Effector CD4-positive, alpha-beta T cell (primary cell): ENCODE measurements at places on chromosomes 1 and 21.

- DNase-seq = no peak
Observed at GRCh38 chr21:31117128-31117916, 79.0 kb upstream of the KRTAP19-8 start.

GRCh38 chr1:220077887-220078286 is 11.7 kb downstream of the BPNT1 start:
- no peak for DNase-seq

DNA sequence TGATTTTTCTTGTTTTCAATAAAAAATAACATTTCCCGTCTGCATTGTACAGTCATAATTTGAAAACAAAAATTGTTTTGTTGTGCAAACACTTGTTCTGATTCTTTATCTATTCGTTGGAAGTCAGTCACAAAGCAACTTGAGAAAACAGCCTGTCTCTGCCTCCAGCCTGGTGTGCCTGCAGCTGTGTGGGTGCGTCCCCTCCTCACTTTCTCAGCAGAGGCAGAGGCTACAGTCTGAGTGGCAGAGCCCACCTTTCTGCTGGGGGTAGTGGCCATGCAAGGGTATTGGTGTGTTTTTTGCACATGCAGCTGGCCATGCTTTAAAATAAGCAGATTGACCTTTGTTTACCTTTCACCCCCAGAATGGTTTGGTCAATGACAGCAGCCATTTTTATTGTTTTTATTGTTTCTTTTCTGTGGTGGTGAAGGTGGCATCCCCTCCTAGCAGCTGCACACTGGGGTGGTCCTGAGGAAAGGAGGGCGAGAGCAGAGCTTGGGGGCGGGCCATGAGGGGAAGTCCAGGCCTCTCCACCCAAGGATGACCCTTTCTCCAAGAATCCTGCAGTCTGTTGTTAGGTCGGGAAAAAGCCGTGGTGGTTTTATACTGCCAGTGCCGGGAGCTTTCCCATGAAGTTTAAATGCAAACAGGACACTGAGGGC is 159.6 kb downstream of the PCBP3 start:
- no peak for DNase-seq

GRCh38 chr1:218369688-218370511 is 24.8 kb downstream of the TGFB2 start:
- DNase-seq = no peak

GRCh38 chr1:158327481-158327880 is 3.9 kb downstream of the CD1B start:
- DNase-seq = no peak

GRCh38 chr1:157711802-157712201 is 11.2 kb upstream of the FCRL3 start:
- DNase-seq = no peak

- no peak for DNase-seq
Observed at GRCh38 chr1:226405411-226405988, 2.4 kb downstream of the PARP1 start.

- no peak for DNase-seq
Observed at GRCh38 chr1:172298911-172299310, 121.6 kb upstream of the C1orf105 start.

DNA sequence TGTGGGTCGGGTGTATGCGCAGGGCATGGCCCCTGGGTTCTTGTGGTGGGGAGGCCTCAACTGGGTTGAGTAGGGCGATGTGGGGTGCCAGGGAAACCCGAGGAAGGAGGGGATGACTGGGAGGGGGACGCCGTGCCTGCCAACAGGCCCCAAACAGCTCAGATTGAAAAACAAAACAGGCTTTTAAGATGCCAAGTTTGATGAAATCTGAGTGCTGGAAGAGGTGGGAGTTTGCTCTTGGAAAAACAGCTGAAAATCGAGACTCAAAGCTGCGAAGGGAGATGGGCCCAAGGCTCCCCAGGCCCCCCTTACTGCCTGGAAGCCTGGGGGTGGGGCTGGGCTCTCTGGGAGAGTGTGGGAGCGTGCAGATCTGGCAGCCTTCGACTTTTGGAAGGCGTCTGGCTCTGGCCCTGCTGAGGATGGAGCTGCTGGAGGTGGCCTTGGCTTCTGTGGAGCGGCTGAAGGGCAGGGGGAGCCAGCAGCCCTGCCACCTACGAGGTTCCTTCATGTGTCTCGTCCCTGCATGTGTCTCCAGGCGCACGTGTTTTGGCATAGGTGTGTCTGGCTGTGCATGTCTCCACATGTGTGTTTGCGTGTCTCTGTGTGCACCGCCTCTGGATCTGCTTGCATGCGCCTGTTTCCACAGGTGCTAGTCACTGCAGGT is 33.3 kb downstream of the PTPRF start:
- no peak for DNase-seq

GRCh38 chr1:161333166-161333565 is 19.0 kb downstream of the SDHC start:
- no peak for DNase-seq

DNA sequence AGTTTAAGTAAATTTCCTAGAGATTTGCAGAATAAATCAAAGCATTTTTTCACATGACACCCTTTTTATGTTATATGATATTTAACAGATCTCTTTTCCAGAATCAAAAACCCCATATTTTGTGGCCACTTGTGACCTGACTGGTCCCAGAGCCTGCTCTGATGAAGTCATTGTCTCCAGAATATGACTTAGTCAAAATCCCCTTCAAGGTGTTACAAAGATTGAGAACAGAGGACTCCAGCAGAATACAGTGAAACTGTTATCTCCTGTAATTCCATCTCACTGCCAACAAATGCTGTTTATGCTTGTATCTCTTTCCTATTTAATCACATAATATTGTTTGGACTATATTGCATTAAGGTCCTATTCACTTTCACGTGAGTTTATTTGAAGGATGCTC is 25.6 kb downstream of the RGS1 start:
- DNase-seq = no peak

- DNase-seq = no peak
Observed at GRCh38 chr21:26965907-26966581, 844 bp downstream of the ADAMTS5 start.

GRCh38 chr21:29433366-29434059 is 134.8 kb downstream of the BACH1 start:
- no peak for DNase-seq

GRCh38 chr1:95010158-95010557 is 62.6 kb downstream of the ALG14 start:
- DNase-seq = no peak

DNA sequence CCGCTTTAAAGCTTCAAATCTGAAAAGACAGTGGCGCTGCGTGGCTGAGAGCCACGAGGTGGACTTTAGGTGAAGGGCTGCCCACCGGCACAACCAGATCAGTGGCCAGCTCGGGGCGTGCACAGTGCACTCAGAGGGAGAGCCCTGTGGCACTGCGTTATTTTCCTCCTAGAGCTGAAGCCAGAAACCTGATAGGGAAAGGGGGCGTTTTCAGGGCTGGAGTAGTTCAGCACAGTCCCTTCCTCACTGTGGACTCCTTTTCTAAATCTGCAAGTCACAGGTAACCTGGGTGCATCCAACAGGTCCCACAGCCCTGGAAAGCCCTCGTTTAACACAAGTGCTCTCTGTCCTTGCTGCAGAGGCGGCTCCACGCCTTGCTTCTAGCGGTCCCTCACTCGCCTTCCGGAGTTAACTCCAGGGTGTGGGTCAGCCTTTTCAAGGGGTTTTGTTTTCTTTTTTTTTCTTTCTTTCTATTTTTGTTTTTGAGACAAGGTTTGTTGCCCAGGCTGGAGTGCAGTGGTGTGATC is 81.2 kb downstream of the GALNT2 start:
- DNase-seq = no peak

DNA sequence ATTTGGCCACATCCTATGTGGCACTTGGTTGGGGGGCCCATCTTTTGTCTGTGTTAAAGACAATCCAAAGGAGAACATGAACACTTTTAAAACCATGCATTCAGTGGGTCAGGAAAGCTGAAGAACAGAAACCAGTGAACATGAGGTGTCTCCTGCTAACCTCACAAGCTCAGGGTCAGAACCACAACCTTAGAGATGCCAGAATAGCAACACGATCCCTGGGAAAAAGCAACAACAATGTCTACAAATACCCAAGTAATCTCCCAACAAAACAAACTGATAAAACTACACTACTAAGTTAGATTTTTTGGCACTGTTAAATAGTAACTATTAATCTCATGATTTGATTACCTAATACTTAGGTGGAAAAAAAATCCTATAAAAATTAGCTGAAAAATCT is 34.1 kb upstream of the GNG4 start:
- DNase-seq = no peak

DNA sequence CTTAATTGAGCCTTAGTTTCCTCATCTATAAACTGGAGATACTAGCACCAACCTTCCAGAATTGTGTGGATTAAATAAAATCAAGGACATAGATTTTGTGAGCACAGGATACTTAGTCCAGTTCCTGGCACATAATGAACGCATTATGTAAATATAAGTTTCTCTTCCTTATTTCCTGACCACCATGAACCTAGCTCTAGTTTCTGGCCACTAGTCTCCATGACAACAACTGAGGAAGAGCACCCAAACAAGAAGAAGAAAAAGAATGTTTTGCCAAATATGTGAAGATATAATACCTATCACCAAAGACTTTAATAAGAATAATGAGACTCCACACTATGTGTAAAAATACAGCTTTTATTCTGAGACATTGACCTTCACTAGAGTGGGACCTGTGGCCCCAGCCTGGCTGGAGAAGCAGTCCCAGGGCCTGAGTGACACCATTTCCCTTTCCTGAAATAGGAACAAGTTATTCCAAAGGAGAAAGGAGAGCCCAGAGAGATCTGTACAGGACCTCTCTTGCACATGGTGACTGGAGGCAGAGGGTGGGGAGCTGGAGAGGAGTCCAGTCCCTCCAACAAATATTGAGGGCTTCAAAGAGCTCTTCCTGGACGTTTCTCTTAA is 940 bp upstream of the USF1 start:
- no peak for DNase-seq

DNA sequence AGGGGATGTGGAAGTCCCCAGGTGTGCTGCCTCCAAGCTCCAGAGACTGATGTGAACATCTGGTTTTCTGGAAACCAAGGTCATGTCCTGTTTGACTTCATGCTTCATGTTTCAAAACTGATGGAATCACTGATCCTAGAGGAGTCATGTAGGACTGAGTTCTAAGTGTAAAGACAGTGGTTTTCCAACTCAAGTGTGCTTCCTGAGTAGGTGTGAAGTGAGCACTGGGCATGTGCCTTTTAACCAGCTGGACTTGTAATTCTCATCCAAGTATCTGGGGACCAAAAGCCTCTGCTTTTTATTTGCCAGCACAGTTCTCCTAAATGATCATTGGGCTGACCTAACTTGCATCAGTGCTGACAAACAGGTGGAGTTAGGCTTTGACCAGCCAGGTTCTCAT is 36.9 kb downstream of the ABCA4 start:
- no peak for DNase-seq

DNA sequence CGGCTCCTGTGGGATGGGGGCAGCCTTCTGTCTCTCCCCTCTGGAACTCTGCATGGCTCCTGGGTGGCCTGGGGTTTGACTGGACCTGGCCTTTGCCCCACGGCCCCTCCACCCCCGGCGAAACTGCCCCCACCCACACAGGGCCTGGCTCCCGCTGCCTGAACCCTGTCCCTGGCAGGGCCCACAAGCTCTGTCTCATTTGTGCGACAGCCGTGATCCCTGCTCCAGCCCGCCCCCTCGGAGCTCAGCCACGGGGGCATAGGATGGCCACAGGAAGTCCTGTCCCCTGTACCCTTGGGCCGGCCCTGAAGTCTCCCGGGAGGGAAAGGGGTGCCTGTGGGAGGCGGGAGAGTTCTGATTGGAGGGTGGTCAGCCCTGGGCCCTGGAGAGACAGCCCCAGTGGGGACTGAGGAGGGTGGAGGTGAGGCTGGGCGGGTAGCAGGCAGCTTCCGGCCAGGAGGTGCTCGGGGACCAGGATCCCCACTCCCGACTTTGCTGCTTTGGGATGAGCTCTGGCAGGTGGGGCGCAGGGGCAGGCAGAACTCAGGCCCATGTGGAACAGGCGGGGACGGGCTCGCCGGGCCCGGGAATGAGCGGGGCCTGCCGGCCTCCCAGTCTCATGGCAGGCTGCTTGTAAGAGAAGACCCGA is 45.1 kb downstream of the SLX9 start:
- DNase-seq = no peak

DNA sequence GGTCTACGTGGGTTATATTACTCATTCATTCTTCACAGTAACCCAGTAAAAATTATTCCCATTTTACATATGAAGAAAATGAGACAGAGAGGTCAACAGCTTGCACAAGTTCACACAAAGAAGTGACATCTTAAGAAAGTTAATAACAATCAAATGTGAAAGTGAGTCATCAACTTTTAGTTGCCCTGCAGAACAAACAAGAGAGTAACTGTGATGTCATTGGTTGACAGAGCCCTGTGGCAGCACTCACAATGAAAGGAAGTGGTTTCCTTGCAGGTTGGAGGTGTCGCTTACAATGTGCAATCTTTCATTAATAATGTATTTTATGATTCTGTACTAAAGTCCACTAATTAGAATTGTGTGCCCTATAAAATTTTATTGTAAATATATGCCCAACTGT is 369.6 kb downstream of the RYR2 start:
- no peak for DNase-seq

- no peak for DNase-seq
Observed at GRCh38 chr1:10751160-10751559, 45.3 kb downstream of the CASZ1 start.

GRCh38 chr1:1996207-1996651 is 7.4 kb downstream of the CFAP74 start:
- DNase-seq = no peak

- DNase-seq = no peak
Observed at GRCh38 chr1:48878191-48878940, 101.7 kb upstream of the BEND5 start.

GRCh38 chr1:148388260-148389026 is 94.7 kb downstream of the PPIAL4G start:
- DNase-seq = peak; percentile 78

DNA sequence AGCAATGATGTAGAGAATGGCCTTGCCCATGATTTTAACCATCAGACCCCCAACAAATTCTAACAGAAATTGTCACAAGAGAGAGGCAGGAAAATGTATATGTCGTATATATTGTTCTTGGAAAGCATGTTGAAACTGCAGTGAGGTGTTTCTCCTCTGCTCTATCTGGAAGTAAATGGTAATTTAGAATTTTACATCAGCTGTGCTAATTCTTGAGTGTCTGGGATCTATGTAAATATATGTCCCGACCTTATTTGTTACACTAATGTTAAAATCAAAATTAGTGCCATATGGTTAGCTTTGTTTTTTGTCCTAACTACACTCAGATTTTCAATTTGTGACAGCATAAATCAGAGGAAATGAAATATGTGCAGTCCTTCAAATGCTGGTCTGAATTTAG is 20.5 kb downstream of the ZBTB21 start:
- no peak for DNase-seq

GRCh38 chr1:155540000-155540874 is 22.4 kb downstream of the ASH1L start:
- no peak for DNase-seq

GRCh38 chr1:161719325-161719611 is 2.1 kb upstream of the FCRLB start:
- DNase-seq = no peak

DNA sequence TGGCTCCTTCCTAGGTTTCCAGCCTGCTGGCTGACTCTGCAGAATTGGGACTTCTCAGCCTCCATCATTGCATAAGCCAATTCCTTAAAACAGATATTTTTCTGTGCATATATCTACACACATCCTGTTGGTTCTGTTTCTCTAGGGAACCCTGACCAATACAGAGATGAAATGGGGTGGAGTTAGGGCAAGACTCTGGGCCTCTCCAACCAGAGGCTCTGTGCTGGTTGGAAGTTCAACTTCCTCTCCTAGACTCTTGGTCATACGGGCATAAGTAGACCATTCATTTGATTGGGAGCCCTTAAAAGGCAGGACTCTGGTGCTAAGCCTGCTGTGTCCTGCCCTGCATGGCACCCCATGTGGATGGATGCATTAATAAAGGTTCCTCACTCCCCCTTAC is 55.0 kb downstream of the CNIH3 start:
- DNase-seq = no peak

- DNase-seq = no peak
Observed at GRCh38 chr1:8664887-8665286, 152.6 kb downstream of the RERE start.
